ENCODE measurements at places on chromosomes 12 and 14.

DNA sequence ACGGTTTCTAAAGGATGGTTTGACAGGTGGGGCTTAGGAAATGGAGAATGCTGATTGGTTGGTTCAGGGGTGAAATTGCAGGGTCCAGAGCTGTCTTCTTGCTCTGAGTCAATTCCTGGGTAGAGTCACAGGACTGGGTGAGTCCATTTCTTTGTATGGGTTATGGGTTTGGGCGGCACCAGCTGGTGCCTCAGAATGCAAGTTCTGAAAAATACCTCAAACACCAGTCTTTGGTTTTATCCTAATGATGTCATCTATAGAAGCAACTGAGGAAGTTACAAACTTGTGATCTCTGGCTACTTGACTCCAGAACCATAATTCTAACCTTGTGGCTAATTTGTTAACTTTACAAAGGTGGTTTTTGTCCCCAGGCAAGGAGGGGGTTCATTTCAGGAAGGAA, 47.6 kb upstream of the EIF5 start:
- DNase-seq: no peak

GRCh38 chr12:53100466-53101151, 2.7 kb upstream of the SOAT2 start:
- DNase-seq: no peak

GRCh38 chr12:109795023-109795422, 38.2 kb downstream of the TRPV4 start:
- no peak for DNase-seq

DNA sequence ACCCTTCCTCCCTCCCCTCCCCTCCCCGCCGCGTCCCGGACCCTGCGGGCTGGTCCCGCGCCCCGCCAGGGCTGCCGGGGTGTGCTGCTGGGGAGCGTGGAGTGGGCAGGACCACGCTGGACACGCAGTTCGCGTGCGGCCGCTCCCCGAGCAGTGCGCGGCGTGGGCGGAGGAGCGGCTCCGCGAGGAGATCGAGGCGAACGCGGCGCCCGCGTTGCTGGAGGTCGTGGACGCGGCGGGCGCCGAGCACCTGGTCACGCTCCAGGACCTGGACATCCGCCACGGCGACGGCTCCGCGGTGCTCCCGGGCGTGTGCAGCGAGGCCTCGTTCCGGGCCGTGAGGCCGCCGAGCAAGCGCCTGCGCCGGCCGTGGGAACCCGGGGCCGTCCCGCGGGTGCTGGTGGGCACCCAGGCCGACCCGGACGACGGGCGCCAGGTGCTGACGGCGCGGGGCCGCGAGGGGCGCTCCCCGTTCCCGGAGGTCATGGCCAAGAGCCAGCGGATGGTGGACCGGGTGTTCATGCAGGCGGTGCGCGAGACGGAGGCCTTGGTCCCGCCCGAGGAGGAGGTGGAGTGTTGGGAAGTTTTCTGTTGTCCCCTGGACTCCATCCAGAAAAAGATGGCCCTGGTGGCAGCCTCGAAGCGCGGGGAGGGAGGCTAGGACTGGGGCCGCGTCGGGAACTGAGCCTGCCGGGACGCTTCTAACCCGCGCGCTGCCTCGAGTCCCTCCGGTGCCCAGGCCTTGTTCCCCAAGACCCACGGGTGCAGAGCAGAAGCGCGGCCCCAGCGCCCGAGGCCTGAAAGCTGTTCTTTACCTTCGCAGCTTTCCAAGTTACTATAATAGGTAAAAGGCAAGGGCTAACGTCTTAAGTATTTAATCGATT, 54.7 kb upstream of the EIF5 start:
- no peak for DNase-seq

- DNase-seq: no peak
Observed at GRCh38 chr14:35255711-35256110, 36.5 kb upstream of the PSMA6 start.

DNA sequence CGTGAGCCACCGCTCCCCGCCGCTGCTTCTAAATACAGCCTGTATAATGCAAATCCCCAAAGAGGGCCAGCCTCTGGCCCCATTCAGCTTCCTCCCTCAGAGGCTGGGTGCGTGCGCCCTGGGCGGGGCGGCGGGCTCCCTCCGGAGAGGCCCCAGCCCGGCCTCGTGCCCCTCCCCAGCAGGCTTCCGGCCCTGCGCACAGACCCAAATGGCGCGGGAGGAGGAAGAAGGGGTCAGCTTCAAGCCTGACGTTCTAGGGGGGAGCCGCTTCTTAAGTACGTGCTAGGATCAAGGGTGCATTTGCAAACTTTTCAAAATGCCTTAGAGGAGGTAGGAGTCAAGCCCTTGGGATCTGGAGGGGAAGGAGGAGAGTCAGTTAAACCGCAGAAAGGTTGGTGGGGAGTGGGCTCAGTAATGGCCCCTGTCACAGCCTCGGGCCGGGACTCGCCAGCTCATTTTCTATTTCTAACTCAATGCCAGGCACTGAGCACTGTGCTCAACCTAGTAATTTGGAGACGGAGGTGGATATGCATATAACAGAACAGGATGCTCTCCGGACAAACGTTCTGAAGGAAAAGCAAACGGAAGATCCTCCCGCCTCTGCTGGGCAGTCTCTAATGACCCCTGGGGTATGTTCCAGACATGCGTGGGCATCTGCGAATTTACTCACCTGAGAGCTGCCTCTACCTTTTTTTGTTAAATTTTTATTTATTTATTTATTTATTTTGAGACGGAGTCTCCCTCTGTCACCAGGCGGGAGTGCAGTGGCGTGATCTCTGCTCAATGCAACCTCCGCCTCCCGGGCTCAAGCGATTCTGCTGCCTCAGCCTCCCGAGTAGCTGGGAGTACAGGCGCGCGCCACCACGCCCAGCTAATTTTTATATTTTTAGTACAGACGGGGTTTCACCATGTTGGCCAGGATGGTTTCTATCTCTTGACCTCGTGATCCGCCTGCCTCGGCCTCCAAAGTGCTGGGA, 32.3 kb downstream of the NINJ2 start:
- DNase-seq: no peak
